Activated T-cell treated with anti-CD3 and anti-CD28 coated beads, Interleukin-2, amount 50 U/mL, for 24 hours (primary cell): ENCODE measurements at places on chromosomes 11 and 22.

DNA sequence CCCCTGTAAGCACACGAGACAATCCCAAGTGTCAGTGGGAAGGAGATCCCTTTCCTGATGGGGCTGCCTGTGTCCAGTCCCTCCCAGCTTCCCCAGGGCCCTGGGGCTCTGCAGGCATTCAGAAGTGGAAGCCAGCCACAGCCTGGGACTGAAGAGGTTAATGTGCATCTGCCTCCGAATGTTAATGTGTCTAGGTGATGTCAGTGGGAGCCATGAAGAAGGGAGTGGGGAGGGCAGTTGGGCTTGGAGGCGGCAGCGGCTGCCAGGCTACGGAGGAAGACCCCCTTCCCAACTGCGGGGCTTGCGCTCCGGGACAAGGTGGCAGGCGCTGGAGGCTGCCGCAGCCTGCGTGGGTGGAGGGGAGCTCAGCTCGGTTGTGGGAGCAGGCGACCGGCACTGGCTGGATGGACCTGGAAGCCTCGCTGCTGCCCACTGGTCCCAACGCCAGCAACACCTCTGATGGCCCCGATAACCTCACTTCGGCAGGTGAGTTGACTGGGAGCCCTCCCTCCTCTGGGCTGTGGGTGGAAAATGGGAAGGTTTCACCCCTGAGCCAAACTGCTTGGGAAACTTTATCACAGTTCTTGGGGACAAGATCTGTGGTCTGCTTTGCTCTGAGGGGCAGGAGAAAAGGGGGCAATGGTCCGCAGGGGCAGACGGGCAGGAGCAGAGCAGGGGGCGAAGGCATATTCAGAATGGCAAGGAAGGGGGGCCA is at the start of gene MCHR1:
Gene MCHR1 (plus strand): TSS at position 236 of the 715 bp plus-strand sequence. CDS start 169 bp downstream, at position 405.
- no peak for DNase-seq

- DNase-seq, result no peak
Observed at GRCh38 chr11:1644601-1645356, 15.2 kb downstream of the KRTAP5-5 start.

GRCh38 chr11:7473717-7474116 is 11.6 kb upstream of the OLFML1 start:
- no peak for DNase-seq

- no peak for DNase-seq
Observed at GRCh38 chr11:67154726-67155125, 35.7 kb downstream of the KDM2A start.

GRCh38 chr22:48256041-48256739 is 1493.7 kb downstream of the TBC1D22A start:
- DNase-seq, result no peak

DNA sequence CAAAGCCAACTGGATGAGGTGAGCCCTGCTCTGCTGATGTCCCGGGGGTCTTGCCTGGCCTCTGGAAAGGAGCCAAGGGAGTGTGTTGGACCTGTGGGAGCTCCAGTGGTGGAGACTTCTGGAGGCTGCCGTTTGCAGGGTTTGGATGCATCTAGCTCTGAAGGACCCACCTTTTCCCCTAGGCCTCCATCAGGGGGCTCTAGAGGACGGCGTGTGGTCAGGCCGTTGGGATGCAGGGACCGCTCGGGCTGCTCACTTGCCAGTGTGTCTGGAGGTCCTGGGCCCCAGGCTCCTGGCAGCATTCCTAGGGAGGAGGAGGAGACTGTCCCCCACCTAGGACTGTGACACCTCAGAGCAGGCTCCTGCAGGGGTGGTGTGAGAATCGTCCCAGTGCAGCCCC is 58.3 kb downstream of the PRDM11 start:
- no peak for DNase-seq

DNA sequence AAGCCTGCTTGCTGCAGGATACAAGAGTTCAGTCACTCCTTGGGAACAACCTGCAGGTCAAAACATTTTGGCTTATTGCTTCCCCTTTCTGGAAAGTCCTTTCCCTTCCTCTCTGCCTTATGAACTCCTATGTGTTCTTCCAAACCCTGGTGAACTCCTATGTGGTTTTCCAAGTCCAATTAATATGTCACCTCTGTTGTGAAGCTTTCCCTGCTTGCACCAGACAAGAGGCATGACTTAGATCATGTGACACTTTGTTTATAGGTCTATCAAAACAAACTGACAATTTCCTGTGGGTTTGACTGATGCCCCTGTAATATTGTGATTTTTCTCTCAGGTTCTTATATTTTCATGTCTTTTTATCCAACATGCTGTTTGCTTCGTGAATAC is 64.2 kb downstream of the ENDOD1 start:
- DNase-seq, result no peak

DNA sequence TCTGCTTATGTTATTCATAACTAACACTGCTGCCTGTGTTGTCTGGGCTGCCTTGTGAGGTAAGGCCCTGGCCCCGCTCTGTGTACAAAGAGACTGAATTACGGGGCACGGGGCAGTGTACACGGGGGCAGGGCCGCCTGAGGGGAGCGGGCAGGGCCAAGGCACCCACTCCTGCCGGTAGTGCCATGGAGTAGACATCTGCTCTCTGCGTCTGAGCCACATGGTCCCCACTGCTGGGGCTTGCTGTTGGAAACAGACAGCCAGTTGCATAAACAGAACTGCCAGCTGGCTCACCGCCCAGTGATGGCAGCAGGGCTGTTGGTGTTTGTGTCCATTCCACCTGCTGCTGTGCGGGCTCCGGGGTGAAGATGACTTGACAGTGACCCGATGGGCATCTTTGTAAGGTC is 19.8 kb downstream of the FAM118A start:
- no peak for DNase-seq

- peak; percentile 79 for DNase-seq
Observed at GRCh38 chr11:118216621-118217481, 8.0 kb downstream of the JAML start.

GRCh38 chr11:32006799-32007388 is 84.0 kb upstream of the RCN1 start:
- no peak for DNase-seq

- DNase-seq, result no peak
Observed at GRCh38 chr11:133012803-133013202, 519.5 kb downstream of the OPCML start.

GRCh38 chr11:64097468-64098317 is 62.0 kb downstream of the FLRT1 start:
- DNase-seq, result no peak

DNA sequence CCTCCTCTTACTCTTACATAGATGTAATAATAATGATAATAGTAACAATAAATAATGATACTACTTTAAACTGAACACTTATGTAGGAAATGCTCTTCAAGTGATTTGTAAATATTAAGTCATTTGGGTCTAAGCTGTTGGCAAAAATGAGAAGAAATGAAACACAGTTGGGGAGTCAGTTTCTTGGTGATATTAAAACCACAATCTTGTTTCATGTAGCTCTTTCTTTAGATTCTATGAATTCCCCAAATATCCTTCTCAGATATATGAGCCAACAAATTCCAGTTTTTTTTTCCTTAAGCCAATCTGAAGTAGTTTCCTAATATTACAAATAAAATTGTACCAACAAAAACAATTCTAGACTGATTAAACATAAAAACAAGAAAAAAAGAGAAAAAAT is 1115.6 kb upstream of the CNTN5 start:
- no peak for DNase-seq
